ENCODE measurements at places on chromosomes 16 and 17.

DNA sequence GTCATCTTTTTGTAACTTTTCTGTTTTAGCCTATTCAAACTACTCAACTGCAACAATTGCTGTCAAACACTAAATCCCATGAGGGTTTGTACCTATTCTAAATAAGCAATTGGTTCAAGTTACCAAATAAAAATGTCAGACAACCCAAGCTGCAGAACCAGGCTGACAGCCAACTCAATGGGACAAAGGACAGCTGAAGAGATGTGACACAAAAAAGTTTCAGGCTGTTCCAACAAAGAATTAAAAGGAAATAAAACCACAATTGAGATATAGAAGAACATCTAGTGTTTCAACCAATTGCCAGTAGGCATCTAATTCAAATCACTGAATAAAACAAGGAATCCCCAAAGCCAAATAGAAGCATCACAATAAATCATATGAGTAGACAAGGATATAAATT is 49.3 kb downstream of the GRB7 start:
- DNase-seq, result no peak

- DNase-seq, result no peak
Observed at GRCh38 chr17:7348478-7349242, 3.3 kb upstream of the KCTD11 start.

GRCh38 chr17:80689129-80689619 is 144.5 kb downstream of the RPTOR start:
- no peak for DNase-seq

DNA sequence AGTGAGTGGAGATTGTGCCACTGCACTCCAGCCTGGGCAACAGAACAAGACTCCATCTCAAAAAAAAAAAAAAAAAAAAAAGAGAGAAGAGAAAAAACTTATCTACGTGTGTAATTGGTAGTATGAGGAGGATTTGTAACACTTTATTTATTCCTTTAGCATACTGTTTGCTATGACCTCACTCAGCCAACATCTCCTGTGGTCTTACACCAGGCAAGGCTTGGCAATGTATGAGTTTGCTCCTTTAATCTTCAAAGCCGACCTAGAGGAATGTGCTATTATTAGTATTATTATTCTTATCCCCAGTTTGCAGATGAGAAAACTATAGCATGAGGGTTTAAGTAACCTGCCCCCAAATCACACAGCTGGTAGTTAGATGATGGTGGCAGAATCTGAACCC is 35.8 kb upstream of the HAPSTR1 start:
- DNase-seq, result no peak

GRCh38 chr16:85250609-85251223 is 138.4 kb upstream of the CIBAR2 start:
- DNase-seq, result no peak

- DNase-seq, result no peak
Observed at GRCh38 chr16:78100112-78100467, 636 bp downstream of the WWOX start.

DNA sequence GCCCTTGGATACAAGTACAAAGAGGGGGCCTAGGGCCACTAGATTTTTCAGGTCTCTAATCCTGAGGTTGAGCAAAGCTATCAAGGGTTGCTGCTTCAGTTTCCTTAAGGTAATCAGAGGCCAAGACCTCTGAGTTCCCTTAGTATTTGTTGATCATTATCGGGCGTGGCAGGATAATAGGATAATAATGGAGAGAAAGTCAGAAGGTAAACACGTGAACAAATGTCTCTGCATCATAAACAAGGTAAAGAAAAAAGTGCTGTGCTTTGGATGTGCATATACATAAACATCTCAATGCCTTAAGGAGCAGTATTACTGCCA is 41.5 kb upstream of the YPEL2 start:
- no peak for DNase-seq

DNA sequence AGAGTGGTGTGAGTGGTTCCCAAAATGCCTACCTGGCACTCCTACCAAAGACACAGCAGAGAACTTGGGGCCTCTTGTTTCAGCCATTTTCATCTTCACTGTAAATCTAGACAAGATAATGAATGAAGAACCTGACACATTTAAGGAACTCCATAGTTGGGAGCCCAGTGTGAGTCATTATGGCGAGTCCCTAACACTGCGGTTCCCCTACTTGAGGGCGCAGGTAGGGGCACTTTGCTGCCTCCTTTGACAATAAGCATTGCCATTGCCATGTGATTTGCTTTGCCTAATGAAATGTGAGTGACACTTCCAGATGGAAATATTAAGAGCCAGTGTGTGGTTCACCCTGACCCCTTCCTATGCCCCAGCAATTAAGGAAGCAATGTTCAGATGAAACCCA is 517.6 kb downstream of the MAF start:
- DNase-seq, result no peak

DNA sequence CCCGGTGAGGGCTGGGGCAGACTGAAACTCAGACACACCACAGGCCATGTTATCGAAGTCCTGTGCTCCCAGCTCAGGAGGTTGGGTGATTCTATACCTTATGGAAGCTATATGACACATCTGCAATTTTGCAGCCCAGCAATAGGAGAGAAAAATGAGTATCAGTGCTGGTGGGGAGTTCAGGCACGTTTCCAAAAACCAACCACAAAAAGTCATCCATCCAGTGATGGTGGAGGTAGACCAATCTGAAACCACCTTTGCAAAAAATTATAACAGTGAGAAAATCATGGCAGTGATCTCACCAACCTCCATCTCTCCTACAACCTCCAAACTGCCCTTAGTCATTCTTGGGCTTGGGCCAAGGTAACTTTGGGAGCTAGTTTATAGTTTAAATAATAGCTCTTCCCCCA is 327.9 kb downstream of the SLC39A11 start:
- no peak for DNase-seq

GRCh38 chr17:82859431-82860403 is 19.9 kb upstream of the ZNF750 start:
- DNase-seq, result peak; percentile 80

- peak; percentile 4 for DNase-seq
Observed at GRCh38 chr16:80449392-80449791, 91.4 kb upstream of the DYNLRB2 start.

DNA sequence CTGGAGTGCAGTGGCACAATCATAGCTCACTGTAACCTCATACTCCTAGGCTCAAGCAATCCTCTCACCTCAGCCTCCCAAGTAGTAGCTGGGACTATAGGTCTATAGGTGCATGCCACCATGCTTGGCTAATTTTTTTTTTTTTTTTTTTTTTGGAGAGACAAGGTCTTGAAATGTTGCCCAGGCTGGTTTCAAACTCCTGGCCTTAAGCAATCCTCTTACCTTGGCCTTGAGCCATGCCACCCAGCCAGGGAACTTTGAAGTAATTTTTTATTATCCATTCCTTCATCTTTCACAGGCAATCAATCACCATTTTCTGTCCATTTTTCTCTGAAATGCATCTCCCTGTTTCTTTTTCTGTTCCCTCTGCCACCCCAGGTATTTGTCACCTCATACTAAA is 6.3 kb upstream of the PSMD7 start:
- no peak for DNase-seq

- DNase-seq, result no peak
Observed at GRCh38 chr17:28045304-28045703, 2.8 kb downstream of the NLK start.

DNA sequence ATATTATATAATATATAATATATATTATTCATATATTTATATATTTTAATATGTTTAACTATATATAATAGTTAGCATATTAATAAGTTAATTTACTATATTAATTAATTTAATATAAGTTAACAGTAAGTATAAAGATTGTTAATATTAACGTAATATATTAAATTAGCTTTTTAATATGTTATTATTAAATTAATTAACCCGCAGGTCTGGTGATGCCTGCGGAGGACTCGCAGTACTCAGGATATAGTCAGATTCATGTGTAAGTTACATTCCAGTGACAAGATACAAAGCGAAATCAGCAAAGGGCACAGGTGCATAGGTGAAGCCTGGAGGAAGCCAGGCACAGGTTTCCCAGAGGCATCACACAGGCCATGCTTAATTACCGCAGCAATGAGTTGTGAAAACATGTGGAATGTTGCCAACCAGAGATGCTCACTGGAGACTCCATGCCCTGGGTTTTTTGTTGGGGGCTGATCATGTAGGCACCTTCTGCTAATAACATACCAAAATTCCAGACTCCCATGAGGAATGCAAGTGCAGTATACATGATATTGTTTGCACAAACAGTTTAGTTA is 130.4 kb upstream of the MPHOSPH6 start:
- no peak for DNase-seq

GRCh38 chr16:81470796-81471636 is 26.4 kb downstream of the CMIP start:
- no peak for DNase-seq

GRCh38 chr16:65532258-65532657 is 410.4 kb upstream of the CDH11 start:
- DNase-seq, result no peak

- DNase-seq, result no peak
Observed at GRCh38 chr17:9009737-9010136, 11.6 kb upstream of the NTN1 start.

GRCh38 chr17:10579270-10579669 is 29.8 kb upstream of the MYH2 start:
- peak; percentile 25 for DNase-seq

DNA sequence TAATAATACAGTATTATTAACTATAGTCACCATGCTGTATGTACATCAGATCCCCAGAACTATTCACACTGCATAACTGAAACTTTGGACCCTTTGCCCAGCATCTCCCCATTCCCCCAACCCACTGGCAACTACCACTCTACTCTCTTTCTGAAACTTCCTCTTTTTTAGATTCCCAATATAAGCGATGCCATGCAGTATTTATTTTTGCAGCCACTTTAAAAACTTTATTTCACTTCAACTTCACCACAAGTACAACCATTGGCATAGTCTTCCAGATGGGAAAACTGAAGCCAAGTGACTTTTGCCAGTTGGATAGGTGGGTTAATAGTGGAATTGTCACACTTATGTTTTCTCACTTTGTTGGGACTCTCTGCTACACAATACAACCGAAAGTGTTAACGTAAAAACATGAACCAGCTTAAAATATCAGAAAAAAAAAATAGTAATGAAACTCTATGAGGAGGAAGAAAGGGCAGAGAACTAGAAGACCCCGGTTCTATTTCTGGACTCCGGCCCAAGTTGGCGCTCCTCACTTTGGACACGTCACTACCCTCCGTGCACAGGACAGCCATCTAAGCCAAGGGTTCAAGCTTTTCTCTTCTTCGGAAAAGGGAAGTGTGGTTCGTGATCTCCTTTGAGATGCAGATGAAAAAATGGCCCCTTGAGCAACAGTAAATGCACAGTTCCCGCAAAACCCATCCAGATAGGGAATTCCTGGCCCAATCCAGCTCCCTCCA is 743 bp downstream of the SHCBP1 start:
- DNase-seq, result peak; percentile 67

- no peak for DNase-seq
Observed at GRCh38 chr17:16052486-16052885, 52.9 kb downstream of the TTC19 start.

- peak; percentile 40 for DNase-seq
Observed at GRCh38 chr16:70582280-70582978, 58.8 kb downstream of the SF3B3 start.

GRCh38 chr17:17503566-17504130 is 7.5 kb upstream of the RASD1 start:
- DNase-seq, result no peak

DNA sequence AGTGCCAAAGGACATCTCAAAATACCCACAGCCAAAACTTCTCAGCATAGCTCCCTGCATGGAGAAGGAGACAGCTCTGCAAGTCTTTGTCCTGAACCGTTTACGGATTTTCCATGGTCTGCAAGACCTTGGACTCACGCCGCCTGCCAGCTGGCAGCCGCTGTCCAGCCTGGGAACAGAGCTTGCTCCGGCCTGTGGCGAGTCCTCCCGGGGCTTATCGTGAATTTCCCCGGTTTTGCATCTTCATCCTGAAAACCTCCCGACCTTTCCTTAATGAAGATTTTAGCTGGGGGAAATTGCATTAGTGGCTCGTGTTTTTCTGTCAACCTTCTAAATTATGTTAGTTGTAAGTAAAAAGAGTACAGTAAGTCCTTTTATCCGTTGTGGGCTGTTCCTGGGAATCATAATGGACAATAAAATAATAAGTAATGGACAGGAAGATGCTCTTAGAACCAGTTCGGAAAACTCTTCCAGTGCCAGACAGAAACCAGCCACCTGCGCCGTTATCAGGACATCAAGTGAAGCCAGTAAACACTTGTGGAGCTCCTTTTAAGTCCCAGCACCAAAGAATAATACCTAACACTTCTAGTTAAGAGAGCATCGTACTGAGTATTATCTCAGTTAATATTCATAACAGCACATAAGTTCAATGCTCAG is 112.4 kb upstream of the NOL11 start:
- no peak for DNase-seq

- DNase-seq, result peak; percentile 77
Observed at GRCh38 chr16:450385-450784, 24.9 kb downstream of the RAB11FIP3 start.

DNA sequence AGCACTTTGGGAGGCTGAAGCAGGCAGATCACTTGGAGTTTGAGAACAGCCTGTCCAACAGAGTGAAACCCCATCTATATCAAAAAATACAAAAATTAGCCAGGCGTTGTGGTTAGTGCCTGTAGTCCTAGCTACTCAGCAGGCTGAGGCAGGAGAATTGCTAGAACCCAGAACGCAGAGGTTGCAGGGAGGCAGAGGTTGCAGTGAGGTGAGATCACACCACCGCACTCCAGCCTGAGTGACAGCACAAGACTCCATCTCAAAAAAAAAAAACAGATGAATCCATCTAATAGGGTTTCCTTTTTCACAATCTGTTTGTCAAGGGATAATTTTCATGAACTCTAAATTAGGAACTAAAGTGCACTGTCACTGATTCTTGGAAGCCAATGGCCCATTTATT is 99.0 kb downstream of the PARN start:
- DNase-seq, result no peak

DNA sequence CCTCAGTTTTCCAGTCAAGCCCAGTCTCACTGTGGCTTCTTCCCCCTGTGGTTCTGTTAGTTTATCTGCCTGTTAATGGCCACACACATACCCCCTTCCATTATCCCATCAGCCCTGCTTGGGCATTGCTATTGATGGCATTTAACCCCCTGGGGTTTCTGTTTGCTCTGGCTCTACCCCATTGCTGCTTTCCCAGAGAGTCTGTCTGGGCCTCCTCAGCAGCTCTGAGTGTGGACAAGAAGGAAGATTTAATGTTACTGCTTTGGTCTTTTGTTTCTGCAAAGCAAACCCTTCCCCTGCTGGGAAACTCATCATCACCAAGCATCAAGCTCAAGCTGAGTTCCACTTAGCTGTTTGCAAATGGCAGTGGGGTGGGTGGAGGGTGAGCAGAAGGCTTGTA is 162.7 kb downstream of the CCT6B start:
- DNase-seq, result no peak

GRCh38 chr16:67040166-67040565 is 11.2 kb downstream of the CBFB start:
- DNase-seq, result no peak

- DNase-seq, result no peak
Observed at GRCh38 chr16:73365016-73365551, 317.2 kb upstream of the ZFHX3 start.

DNA sequence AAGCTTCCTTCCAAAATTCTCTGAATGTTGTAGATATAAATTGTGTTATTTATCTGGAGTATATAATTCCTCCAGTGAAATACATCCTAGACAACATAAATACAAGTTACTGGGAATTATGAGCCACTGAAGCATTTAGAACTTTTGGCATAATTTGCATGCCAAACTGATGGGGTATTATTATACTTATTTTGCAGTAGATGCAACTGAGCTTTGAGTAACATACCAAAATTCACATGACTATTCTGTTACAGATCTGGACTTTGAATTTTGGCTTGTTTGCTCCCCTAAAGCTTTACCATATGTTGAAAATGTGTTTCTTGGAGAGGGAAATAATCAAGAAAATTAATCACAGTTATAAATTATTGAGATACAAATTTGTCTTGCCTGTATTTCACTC is 372.5 kb downstream of the CDH11 start:
- DNase-seq, result no peak
